ENCODE measurements at places on chromosomes 13 and 19.

- no peak for DNase-seq
Measured at GRCh38 chr19:38155453-38155852, 68.6 kb downstream of the DPF1 start.

GRCh38 chr19:7982651-7983099 is 22.8 kb downstream of the ELAVL1 start:
- DNase-seq: no peak

- peak; percentile 74 for DNase-seq
Measured at GRCh38 chr19:1855040-1855827, 7.0 kb upstream of the REXO1 start.

- DNase-seq: no peak
Measured at GRCh38 chr13:59445812-59446211, 717.9 kb downstream of the DIAPH3 start.

- DNase-seq: peak; percentile 66
Measured at GRCh38 chr19:3389876-3390371, 23.5 kb downstream of the NFIC start.
